Stimulated activated CD8-positive, alpha-beta memory T cell treated with anti-CD3 and anti-CD28 coated beads, Interleukin-15, amount 100 ng/mL, for 48 hours (primary cell): ENCODE measurements at places on chromosomes 7 and 10.

GRCh38 chr10:16953270-16953669, 136.0 kb upstream of the RSU1 start:
- DNase-seq = no peak

DNA sequence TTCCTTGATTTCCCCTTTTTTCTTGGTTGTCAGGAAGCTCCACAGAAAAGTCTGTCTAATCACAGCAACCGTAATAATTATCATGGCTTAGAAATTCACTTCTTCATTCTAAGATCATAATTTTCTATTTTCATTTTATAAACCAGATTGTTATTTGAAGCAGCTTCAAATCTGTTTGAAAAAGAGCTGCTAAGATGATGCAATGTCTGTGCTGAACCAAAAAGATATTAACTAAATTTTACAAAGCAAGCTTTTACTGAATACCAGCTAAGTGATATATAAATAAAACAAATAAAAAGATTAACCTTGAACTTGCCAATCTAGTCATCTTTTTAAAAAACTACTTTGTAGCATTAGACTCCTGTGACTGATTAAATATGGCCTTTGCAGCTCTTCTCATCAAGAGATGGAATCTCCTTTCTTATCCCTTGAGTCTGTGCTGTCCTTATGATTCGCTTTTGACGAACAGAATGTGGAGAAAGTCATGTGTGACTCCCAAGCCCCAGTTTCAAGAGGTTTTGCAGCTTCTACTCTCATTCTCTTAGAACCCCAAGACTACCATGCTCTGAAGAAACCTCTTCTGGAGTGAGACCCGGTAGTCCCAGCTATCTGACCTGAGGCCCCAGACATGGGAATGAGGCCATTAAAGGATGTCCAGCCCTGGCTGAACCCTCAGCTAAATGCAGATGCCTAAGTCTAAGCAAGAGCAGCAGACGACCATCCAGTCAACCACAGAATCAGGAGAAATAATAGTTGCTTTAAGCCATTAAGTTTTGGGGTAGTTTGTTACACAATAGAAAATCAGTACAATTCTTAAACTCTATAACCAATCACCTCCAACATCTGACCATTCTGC, 14.4 kb downstream of the NAMPT start:
- DNase-seq = no peak

GRCh38 chr10:58143944-58144343, 123.8 kb downstream of the IPMK start:
- DNase-seq = no peak

DNA sequence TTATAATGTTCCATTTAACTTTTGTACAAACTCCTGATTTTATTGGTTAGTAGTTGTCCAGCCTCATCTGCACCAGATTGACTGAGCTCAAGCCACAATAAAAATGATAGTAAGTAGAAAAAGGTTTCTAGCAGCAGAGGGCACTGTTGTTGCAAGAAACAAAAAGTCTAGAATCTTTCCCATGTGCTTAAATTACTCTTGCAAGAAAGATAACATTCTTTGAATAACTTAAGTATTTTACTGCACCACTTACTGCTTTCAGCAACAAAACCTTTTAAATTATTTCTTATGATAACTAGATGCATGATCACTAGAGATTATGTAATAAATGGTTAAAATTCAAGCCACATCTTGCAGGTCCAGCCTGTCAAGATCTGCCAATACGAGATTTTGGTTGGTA, 27.0 kb downstream of the LMOD2 start:
- DNase-seq = no peak

DNA sequence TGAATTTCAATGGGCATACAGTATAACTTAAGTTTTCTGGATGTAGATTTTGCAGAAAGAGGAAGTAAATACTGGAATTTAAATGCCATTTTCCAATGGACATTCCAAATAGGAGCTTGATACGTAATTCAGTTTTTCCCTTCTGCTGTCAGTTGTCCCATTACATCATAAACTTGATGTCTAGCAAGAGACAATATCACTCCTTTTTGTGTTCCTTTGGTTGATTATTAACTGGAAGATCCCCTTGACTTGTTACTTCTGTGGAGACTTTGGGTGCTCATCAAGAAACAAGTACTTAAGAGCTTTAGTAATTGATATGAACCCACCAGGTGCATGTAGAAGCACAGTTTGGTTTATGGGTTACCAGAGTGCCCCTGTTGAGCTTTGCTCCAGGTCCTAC, 116.1 kb downstream of the ST7 start:
- no peak for DNase-seq

DNA sequence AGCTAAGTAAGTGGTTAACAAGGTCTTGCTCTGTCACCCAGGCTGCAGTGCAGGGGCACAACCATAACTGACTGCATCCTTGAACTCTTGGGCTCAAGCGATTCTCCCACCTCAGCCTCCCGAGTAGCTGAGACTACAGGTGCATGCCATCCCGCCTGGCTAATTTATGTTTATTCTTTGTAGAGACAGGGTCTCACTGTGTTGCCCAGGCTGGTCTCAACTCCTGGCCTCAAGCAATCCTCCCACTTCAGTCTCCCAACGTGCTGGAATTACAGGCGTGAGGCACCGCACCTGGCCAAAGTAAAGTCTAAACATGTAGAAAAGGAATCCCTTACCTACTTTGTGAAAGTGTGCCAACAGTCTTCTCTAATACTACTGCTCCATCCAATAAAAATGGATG, 17.9 kb downstream of the PARD3 start:
- no peak for DNase-seq

DNA sequence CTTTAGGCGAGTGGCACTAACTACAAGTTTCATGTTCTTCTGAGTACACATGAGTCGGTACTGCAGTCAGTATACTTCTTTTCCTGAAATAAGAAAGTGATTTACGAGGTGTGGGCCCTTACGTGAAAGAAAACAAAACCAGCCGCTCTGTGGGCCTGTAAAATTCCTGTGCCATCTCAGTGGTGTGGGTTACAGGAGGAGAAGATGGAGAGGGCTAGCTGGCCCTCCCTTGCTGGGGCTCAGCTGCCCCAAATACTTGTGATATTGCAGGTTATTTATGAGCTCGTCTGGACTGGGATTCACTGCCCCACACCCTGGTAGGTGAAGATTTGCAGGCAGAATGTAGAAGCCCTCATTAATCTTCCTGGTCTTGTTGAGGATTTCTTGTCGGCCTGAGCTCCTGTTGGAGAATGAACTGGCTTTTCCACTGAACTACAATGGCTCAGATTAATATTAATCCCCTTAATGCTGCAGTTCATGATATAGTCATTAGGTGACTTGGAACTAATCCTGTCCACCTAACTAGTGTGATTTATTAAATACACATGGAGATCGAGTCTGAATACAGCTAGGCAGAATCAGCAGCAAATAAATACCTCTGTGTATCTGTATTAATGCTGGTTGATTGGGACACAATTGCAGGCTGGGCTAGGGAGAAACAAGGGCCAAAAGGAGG, 68.0 kb downstream of the GBF1 start:
- no peak for DNase-seq

- no peak for DNase-seq
These were observed 37.1 kb downstream of the SNX10 start for GRCh38 chr7:26328498-26329390.

GRCh38 chr7:14048889-14049288, 59.4 kb upstream of the ETV1 start:
- DNase-seq = no peak

- no peak for DNase-seq
These were observed 40.5 kb upstream of the MTPAP start for GRCh38 chr10:30389543-30389942.

DNA sequence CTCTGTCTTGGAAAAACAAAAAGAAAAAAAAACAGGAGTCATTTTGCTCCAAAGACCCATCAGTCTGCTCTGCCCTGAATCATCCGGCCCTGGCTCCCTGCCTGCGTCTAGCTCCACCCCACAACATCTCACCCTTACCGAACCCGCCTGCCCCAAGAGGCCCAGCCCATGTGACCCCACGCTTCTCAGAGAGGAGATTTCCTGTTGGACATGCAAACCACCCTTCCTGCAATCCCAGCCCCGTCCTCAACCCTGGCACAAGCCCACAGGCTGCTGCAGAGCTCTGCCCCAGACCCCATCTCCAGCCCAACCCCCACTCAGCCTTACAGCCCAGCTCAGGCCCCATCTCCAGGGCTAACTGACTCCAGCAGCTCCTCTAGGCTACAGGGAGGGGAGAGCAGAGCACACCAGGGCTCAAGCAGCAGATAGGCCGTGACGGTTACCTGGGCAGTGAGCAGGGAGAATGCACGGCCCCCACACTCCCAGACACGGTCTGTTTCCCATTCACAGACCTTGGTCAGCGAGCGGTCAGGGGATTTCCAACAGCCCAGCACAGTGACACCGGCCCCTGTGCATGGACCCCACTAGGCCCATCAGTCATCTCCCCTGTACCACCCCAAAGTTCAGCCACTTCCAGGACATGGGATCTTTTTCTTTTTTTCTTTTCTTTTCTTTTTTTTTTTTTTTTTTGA, 69.9 kb upstream of the GTF2I start:
- no peak for DNase-seq

- DNase-seq = no peak
These were observed 12.4 kb downstream of the ANTXRL start for GRCh38 chr10:46299286-46299535.

DNA sequence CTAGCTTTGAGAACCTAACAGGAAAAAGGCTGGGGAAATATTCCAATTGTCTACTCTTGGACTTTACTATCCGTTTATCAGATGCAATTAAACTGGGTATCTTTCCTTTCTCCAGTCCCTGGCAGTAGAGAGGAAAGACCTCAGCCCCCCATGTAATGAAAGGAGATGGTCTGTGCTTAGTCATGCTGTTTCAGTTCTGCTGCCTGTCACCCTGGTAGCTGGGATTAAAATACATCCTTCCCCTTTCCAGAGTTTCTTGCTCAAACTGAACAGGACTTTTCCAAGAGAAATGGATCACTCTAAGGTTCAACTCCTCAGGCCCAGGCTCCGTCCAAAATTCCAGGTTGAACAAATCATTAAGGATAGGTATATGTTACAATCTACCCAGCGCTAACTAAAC, 202.9 kb downstream of the PTEN start:
- no peak for DNase-seq

GRCh38 chr10:418226-418625, 271.2 kb downstream of the DIP2C start:
- no peak for DNase-seq

- no peak for DNase-seq
These were observed 14.1 kb downstream of the CXCL12 start for GRCh38 chr10:44370731-44371248.

DNA sequence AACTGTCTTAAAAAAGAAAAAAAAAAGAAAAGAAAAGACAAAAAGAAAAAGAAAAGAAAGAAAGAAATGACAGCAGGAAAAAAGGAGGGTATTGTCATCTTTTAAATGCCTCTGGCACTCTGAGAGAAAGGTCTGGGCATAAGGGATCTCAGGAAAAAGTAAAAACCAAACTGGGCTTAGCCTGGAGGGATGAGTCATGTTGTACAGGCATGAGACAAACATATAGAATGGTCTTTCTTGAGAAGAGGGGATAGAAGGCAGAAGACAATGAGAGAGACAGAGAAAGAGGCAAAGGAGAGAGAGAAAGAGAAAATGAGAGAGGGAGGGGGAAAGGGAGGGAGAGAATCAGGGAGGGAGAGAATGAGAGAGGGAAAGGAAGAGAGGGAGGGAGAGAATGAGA, 32.3 kb upstream of the KCNMA1 start:
- DNase-seq = no peak

DNA sequence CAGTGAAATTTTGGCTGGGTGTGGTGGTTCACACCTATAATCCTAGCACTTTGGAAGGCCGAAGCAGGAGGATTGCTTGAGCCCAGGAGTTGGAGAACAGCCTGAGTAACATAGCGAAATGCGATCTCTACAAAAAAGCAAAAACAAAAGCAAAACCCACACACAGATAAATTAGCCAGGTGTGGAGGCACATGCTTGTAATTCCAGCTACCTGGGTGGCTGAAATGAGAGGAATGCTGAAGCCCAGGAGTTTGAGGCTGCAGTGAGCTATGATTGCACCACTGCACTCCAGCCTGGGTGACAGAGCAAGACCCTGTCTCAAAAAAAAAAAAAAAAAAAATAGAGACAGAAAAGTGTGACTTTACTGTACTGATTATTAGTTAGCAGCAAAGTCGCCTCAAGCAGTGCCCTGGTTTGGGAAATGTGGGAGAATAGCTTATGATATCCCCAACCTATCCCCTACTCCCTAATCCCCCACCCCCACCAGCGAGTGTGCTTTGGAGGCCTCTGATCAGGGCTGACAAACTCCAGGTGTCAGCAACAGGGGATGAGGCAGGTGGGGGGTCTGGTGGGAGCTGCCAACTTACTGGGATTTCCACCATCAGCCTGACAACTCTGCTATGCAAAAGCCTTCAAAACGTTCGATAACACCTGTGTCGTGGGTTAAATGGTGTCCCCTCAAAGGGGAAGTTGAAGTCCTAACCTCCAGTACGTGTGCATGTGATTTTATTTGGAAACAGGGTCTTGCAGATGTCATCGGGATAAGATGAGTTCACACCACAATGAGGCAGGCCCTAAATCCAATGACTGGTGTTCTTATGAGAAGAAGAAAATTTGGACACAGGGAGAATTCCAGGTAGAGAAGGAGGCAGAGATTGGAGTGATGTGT, 124.7 kb upstream of the SDK1 start:
- no peak for DNase-seq

- DNase-seq = no peak
These were observed 71.1 kb upstream of the SLC39A12 start for GRCh38 chr10:17880601-17881000.

DNA sequence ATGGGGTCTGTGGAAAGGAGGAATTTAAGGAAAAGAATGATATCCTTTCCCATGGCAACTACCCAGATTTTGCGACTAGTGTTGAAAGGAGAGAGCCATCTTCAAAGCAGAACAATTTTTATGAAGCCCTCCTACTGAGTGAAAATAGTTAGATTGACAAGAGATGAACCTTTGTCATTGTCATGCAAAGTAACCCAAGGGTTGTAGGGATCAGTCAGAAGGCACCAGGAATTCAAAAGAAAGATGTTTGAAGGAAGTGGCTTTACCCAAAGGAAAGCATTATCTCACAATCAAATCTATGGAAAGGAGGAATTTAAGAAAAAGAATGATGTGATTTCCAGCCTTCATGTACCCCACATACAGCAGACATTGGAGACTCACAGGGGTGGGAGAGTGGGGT, 544.4 kb downstream of the IPMK start:
- no peak for DNase-seq

GRCh38 chr10:78451592-78451991, 417.9 kb downstream of the RPS24 start:
- no peak for DNase-seq

DNA sequence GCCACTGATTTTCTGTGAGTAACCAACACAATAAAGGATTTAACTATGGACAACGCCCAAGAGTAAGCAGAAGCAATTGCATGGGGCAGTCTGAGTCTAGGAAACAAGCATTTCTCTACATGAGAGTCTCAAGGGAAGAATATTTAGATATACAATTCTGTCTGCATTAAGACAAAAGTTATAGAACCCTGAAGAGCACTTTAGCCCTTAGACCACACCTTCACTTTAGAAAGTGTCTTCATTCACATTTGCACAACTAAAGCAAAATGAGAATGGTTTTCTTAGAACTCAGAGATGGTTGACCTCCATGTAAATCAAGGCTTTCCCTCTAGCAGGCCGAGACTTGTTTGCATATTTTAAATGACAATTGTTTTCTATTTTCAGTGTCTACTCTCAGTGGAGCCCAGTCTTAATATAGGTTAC, 25.5 kb upstream of the TRIM24 start:
- DNase-seq = no peak

GRCh38 chr10:45224219-45224841, 91.1 kb downstream of the OR13A1 start:
- DNase-seq = no peak

GRCh38 chr10:23096802-23097549, 1.6 kb downstream of the MSRB2 start:
- no peak for DNase-seq
